ENCODE measurements at places on chromosomes 3 and 15. TPM values are rescaled to one million over a fixed set of nuclear protein-coding genes. Genes with fewer than 3 reads are reported as not detected.

- H3K4me1 ChIP-seq = peaks cover 4% of the 10 kb centered on the region
- no peak overlapping the region for H3K27ac ChIP-seq
- no peaks in the 10 kb centered on the region for H3K27me3 ChIP-seq
These were observed 269.2 kb downstream of the MECOM start for GRCh38 chr3:169394316-169394715.

GRCh38 chr15:88841236-88841635 is 38.0 kb downstream of the ACAN start:
- no peaks in the 10 kb centered on the region for H3K4me1 ChIP-seq
- H3K27ac ChIP-seq = no peak overlapping the region
- no peaks in the 10 kb centered on the region for H3K27me3 ChIP-seq
- H3K4me3 ChIP-seq = no peak overlapping the region
- no peak for DNase-seq

DNA sequence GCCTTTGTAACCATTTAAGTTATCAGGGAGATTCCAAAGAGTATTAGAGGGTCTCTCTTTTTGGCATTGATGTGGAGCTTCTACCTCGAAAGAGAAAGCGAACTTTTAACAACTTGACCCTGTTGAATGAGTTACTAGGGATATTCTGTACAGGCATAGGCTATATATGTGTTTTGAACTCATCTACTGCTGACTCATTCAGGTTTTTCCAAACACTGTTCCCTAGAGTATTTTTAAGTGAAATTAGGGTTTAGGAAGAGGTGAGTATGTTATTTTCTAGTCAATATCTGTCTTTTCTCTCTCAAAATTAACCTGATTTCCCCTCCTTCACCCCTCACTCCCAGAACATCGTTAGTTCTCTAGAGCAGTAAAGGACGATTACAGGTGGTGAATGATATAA is 228.1 kb upstream of the C2CD4B start:
- no peaks in the 10 kb centered on the region for H3K27me3 ChIP-seq
- peaks cover 2% of the 10 kb centered on the region for H3K36me3 ChIP-seq
- no peak overlapping the region for H3K27ac ChIP-seq
- no peak for DNase-seq
- peaks cover 3% of the 10 kb centered on the region for H3K4me1 ChIP-seq

DNA sequence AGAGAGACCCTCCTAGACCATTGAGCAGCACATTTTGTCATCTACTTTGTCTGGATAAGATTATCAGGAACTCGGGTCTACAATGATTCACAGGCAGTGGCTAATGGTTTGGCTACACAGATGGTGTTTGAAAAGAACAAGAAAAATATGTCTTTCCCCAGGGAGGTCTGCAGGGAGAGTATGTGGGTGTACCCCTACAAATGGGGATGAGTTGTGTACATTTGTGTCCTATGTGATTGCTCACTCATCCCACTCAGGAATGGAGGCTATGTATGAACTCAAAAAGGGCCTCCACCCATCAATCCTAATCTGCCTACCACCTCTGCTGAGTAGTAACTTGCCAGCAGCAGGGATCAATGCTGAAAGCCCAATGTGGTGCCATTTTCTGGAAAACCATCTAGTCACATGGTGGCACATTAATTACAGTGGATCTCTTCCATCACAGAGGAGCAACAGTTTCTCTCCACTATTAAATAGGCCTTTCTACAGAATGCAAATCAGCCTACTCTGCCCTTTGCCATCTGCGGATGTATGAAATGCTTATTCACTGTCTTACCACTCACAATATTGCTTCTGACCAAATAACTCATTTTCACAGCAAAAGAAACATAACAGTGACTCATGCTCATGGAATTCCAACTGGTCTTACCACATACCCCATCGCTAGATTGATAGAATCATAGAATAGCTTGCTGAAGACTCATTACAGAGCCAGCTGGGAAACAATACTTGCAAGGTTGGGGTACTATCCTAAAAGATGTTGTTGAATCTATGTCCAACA is 48.3 kb upstream of the TRIM42 start:
- DNase-seq = no peak
- no peak overlapping the region for H3K4me3 ChIP-seq
- H3K27me3 ChIP-seq = no peaks in the 10 kb centered on the region
- H3K4me1 ChIP-seq = no peaks in the 10 kb centered on the region
- no peak overlapping the region for H3K27ac ChIP-seq
- no peaks in the 10 kb centered on the region for H3K36me3 ChIP-seq

Gene HCLS1
- 108 TPM for total RNA-seq

Gene EXD1
- not detected for total RNA-seq

Gene CCDC191
- total RNA-seq = 15.3 TPM

Gene CFAP20DC
- total RNA-seq = 2.3 TPM

Gene CFAP100
- 31.9 TPM for total RNA-seq
